M059J (cell line): ENCODE measurements at places on chromosomes 16 and 17. TPM values are rescaled to one million over a fixed set of nuclear protein-coding genes. Genes with fewer than 3 reads are reported as not detected.
A peak's percentile ranks its signal among the peaks of the same experiment; 100 is the strongest.

- DNase-seq = no peak
Observed at GRCh38 chr17:20925091-20925490, 117.7 kb downstream of the USP22 start.

GRCh38 chr16:24253192-24253591 lies 2.9 kb upstream of the CACNG3 start:
- DNase-seq = peak; percentile 26

DNA sequence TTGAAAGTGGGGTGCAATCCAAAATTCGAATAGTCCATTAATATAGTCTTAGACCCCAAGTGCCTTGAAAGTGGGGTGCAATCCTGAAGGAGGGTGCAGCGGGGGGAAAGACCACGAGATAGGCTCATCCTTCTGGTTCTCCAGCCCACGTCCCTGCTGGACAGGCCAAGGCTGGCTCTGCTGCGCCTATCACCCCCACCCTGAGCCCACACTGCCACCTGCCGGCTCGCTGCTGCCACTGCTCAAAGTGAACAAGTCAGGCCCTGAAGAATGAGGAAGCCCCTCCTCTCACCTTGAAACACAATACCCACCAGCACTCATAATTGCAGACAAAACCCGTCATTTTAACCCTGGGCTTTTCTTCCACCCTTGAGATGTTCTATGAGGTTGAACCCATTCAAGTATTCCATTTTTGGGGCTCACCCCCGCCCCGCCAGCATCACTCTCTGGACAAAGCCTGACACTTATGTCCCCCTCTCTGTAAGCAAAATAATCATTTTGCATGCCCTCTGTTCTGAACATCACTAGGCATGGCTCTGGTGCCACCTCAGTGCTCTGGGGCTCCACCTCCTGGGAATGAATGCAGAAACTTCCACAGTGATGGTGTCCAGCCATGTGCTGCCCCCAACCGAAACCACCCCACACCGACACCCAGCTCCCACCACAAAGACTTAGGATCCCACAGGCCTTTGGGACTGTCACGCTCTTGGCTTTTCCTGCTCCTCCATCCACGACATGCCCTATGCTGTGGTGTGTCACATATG lies 56.8 kb downstream of the BEAN1 start:
- peak; percentile 68 for DNase-seq

- no peak for DNase-seq
Observed at GRCh38 chr16:19760356-19761060, 42.4 kb downstream of the IQCK start.

- peak; percentile 11 for DNase-seq
Observed at GRCh38 chr16:56266641-56267607, 75.6 kb downstream of the GNAO1 start.

DNA sequence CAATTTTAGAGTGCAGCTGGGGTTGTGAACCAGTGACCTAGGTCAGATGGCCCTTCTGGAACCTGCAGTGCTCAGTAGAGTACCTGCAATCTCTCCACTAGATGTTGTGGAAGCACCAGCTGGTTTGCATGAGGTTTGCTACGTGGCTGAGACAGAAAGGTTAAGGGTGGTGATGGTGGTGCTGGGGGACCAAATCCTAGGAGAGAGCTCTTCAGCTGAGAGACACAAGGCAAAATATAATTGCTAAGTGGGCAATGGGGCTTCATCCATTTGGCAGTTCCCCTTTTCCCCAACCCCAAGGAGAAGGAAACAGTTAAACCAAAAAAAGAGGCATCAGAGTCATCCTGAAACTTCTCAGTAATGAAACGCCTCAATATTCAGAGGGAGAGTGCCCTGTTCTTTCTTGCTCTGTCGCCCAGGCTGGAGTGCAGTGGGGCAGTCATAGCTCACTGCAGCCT lies 13.9 kb downstream of the ITPRIPL2 start:
- DNase-seq = no peak

DNA sequence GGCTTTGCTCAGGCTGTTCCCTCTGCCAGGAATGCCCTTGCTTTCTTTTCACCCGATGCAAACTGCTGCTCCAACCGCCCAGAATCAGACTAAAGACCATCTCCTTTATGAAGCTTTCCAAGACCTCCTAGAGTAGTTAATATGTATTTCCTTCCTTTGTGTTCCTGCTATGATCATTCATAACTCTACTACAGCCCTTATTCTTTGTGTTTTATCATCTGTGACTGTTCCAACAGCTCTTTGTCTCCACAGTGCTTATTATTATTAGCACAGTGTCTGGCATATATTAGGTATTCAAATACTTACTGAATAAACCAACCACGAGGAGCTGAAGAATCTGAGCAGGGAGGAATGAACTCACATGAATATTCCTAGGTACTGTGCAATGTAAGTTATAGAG lies 7.6 kb downstream of the PSME3IP1 start:
- DNase-seq = no peak

DNA sequence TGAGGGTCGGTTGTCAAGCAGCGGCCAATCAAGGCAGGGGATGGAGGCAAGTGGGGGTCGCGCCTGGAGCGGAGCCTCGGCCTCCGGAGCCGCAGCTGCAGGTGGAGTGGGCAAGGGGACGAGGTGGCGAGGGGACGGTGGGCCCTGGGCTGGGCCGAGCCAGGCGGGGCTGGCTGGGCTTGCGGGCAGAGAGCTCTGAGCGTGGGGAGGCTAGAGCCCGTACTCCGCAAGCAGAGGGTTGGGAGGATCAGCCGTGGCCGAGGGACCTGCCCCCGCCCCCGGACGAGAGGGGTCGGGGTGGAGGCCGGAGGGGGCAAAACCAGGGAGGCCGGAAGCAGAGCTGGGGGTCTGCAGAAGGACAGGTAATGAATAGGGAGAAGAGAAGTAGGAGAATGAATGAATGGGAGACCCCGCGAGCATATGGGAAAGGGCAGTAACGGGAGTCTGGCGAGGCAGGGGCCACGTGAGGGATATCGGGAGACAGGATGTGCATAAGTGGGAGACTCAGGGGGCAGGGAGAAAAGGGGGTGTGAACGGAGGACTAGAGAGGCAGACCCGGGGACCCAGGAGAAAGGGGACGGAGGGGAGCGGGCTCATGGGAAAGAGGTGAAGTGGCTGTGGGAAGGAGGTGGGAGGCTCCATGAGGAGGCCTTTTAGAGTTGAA lies at the start of gene KATNB1:
KATNB1 (plus strand) TSS at position 16 of the 664 bp plus-strand sequence. CDS start 1,474 bp downstream, outside the sequence.
- DNase-seq = peak; percentile 37

- no peak for DNase-seq
Observed at GRCh38 chr16:76121636-76122035, 155.6 kb upstream of the CNTNAP4 start.

DNA sequence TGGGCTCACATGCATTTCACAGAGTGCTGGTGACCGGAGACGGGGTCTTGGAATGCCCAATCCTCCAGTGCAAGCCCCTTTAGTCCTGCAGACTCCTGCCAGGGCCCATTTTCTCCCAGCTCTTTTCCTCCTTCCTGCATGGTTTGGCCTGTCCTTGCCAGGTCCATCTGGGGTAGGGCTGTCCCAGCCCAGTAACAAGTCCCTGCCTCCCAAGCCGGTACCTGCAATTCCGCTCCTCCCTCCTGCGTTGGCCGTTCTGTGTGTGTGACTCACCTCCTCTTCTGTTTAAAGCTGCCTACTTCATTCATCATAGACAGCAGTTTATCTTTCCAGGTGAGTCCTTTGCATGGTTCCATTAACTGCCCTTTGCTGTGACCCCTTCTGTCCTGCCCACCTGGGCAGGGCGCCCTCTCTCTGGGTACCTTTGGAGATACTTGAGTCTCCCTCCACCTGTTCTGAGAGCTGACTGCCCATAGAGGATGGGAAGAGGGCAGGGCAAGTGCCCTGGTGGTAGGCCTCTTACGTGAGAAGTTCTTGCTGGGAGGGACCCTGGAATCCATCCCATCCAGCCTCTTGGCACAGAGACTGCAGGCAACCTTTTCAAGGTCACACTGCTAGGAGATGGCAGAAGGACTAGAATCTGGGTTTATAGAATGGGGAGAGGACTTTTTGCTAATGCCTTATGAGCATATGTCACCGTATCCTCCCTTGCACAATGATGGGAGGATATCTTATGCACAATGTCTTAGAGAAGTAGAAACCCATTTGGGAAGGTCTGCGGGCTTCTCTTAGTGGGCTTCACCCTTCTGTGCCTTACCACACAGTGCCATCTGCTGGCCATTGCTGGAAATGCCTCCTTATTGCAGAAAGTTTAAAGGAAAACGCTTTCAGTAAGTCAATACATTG lies 29.7 kb upstream of the LGALS9 start:
- peak; percentile 58 for DNase-seq

DNA sequence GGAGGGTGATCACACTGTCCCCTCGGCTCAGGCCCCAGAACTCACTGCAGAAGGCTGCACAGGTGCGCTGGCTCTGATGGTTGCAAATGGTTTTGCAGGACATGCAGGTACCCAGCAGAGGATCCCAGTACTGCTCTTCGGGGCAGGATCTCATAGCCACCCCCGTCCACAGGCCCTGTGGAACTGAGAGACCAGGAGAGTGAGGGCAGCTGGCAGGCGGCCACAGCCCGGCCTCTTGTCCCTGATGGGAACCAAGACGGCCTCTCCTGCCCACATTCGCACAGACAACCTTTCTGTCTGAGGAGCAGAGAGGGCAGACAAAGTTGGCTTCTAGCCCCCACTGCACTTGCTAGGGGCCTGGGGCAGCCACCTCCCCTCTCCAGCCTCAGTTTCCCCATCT lies 19.5 kb downstream of the TNFRSF13B start:
- DNase-seq = no peak

GRCh38 chr17:39264119-39264518 lies 38.4 kb upstream of the STAC2 start:
- no peak for DNase-seq

DNA sequence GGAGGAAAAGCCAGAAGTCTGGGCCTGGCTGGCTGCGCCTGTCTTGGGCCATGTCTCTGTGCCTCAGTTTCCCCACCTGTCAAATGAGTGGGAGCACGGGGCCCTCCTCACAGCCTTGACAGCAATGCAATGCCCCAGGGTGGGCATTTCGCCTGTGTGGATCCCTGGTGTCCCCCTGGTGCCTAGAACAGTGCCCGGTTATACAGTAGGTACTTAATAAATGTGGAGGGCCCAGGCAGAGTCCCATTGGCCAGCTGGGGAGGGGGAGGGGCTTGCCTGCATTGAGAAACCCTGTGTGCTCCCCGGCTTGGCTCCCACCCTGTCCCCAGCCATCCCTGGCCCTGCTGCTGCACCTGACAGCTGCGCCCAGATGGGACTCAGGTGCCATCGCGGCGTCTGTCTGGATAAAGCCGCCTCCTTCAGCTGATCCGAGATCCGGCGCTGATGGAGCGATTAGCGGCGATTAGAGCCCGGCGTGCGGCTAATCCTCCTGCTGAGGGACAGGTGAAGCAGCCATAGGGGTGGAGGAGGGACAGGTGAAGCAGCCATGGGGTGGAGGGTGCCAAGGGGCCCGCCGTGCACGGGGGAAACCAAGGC lies 12.4 kb downstream of the ZFPM1 start:
- no peak for DNase-seq

- DNase-seq = no peak
Observed at GRCh38 chr17:68197997-68198930, 49.6 kb upstream of the AMZ2 start.

GRCh38 chr16:49050607-49051006 lies 231.0 kb downstream of the CBLN1 start:
- no peak for DNase-seq

GRCh38 chr17:65254166-65254565 lies 117.0 kb downstream of the RGS9 start:
- peak; percentile 39 for DNase-seq

DNA sequence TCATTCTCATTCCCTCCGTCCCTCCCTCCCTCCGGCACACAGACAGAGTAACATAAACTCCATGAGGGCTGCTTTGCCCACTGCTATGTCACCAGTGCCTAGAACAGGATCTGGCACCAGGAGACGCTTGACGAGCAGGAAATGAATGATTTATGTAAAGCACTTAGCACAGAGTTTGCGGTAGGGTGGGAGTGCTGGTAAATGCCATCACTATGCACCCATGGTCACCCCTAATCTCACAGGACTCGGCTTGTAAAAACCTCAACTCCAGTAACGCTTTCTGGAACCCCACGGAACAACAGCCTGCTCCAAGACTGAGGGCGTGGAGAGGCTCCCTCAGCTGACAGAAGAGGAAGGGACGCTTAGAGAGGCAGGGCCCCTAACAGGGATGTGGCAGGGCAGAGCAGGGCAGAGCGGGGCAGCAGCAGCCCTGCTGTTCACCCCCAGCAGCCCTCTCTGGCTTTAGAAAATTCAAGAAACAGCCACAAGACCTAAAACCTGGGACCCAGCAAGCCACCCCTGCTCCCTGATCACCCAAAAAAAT lies 156.9 kb downstream of the C16orf78 start:
- no peak for DNase-seq

DNA sequence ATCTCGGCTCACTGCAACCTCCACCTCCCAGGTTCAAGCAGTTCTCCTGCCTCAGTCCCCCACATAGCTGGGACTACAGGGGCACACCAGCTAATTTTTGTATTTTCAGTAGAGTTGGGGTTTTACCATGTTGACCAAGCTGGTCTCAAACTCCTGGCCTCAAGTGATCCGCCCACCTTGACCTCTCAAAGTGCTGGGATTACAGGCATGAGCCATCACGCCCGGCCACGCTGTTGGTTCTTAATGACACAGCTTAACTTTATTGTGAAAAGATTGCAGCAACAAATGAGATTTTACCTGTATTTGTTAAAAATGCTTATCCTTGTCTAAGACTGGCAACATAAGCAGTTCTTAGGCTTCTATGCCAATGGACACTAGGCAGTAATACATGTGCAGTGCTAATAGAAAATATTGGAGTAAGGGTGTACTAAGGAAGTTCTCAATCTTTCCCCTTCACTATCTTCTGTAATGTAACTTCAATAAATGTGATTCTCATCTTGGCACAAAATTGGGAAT lies 2.9 kb downstream of the UBB start:
- DNase-seq = no peak

GRCh38 chr17:76635659-76636360 lies 7.7 kb downstream of the ST6GALNAC1 start:
- DNase-seq = no peak

- DNase-seq = no peak
Observed at GRCh38 chr17:58309918-58310259, 18.7 kb downstream of the TSPOAP1 start.

- peak; percentile 69 for DNase-seq
Observed at GRCh38 chr17:17236295-17237025, 508 bp downstream of the FLCN start.

DNA sequence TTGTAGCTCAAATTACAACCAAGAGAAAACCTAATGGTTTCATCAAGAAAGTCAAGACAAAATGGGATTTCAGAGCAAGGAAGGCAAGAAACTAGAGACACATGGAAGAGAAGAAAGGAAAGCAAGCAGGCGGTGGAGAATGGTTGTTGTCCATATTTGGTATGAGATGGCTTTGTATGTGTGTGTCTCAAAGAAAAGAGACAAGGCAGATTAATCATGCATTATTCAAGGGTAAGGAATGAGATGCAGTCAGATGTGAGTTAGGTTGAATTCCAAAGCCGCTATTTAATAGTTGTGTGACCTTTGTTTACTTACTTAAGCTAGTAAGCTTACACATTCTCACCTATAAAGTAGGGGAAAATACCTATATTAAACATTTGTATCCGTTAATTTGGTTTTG lies 1029.6 kb downstream of the CDH11 start:
- peak; percentile 84 for DNase-seq

ZFPM1 gene
- 0.10 and 1.9 TPM in 2 replicates for total RNA-seq

ATP2A1 gene
- total RNA-seq = not detected in 2 replicates

PPL gene
- total RNA-seq = 1.8 and 2.2 TPM in 2 replicates

C17orf107 gene
- 0.20 TPM in 1 of 2 replicates, not detected in the other for total RNA-seq

ZNF287 gene
- total RNA-seq = 4.1 and 8.1 TPM in 2 replicates

DYNLRB2 gene
- not detected in 2 replicates for total RNA-seq
